ENCODE measurements at places on chromosomes 2 and 18.
A peak's percentile ranks its signal among the peaks of the same experiment; 100 is the strongest.

GRCh38 chr18:473802-474201 is 26.7 kb downstream of the COLEC12 start:
- DNase-seq: no peak

GRCh38 chr2:234628953-234629352 is 132.1 kb upstream of the ARL4C start:
- DNase-seq: no peak

GRCh38 chr2:140698636-140699035 is 1432.2 kb downstream of the LRP1B start:
- no peak for DNase-seq

DNA sequence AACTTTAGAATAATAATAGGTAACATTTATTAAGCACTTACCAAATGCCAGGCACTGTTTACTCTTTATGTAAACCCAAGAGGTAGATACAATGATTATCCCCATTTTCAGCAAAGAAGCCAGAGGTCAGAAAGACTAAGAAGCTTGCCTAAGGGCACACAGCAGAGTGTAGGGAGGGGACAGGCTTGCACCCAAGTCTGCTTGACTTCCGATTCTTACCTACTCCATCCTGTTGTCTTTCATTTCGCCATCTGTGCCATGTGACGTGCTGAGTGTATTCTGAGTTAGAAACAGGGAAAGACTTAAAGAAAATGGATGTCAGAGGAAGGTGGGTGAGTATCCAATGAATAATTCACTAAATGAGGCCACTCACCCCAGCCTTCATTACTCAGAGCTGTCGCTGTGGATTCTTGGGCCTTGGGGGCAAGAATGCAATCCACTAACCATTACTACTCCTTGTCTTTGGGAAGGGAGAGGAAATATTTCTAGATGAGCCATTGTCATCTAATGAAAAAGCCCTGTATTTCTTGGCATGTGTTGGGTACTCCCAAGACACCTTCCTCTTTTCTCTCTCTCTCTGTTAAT is 76.4 kb upstream of the BCL11A start:
- DNase-seq: no peak

DNA sequence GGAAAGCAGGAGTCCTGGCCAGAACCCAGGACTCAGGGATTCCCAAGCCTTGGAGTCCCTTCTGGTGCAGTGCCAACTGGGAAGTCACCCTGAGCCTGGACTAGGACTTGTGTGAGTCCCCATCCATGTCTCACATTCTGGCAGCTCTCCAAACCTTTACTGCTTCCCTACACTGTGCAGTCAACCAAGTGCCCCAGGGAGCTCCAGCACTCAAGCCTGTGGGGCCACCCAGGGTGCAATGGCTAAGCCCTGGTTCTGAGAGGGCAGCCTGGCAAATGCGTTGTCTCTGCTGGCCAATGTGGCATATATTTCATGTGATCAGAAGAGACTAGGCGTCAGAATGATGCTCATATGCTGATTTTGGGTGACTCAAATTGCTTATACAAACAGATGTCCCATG is 223.4 kb downstream of the SP3 start:
- no peak for DNase-seq

DNA sequence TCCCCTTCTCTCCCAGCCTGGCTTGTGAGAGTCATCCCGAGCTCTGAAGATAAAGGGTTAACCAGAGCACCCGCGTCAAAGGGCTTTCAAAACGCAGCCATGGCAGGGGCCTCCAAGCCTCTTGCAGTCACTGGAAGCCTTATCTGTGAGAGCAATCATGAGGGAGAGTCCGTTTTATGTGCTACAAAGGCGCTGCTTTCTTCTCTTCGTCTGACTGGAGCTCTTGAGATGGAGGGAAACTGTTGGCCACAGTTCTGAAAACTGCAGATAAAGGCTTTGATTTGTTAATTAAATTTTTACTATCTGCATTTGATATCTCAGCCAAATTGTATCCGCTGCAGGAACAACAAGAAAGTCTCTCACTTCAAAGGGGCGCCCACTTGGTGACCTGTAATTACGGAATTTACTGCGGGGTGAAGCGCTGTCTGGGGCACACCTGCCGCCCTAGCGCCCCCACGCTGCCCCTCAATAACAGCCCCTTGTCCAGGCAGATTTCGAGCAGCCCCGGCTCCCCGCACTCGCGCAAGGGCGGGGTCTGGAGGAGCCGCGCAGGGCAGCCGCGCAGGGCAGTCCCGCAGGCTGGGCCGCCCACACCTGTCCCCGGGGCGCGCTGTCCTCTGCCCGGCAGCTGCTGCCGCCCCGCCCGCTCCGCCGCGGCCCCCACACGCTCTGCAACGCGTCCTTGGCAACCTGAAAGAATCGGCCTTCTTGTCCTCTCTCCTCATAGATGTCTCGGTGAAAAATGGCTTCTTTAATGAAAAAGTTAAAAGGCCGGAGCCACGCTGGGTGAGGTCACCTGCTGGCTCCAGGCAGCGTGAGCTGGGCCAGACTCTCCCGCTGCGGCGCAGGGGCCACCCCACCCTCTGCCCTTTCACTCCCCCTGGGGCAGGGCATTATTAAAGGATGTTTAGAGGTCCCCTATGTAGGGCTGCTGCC is 217.9 kb downstream of the VAPA start:
- DNase-seq: peak; percentile 21

DNA sequence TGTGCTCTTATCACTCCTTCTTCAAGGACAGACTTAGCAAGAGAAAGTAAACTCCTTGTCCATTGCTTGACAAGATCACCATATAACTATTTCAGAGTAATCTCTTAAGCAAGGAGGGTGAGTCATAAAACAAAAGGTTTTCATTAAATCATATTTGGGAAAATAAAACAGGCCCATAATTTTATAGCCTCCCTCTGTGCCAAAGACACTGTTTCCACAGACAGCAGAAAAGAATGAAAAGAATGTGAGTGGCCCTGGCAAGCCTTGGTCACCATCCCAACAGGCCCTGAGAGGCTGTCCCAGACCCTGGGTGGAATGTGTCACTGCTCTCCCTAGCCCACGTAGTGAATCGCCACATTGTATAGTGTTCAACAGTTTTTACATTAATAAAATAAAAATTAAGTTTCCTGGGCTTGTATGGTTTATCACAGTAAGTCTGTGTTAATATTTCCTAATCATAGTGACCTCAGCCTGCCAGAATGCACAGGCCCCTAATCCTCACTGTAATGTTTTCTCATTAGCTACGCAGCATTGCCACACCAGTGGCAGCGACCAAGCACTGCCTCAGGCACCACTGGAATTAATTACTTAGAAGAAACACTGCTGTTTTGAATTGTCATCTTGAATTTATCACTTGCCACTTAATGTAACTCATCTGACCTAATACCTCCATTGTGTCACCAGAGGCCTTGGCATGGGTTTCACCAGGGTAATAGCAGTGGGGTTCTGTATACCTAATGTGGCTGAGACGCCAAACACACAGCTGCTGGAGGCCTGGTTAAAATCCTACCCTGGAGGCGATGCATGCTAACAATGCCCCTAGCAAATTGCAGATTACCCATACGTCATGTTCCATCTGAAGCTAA is 401.9 kb downstream of the LNPK start:
- DNase-seq: no peak
